ENCODE measurements at places on chromosomes 1 and 21.
A peak's percentile ranks its signal among the peaks of the same experiment; 100 is the strongest.

DNA sequence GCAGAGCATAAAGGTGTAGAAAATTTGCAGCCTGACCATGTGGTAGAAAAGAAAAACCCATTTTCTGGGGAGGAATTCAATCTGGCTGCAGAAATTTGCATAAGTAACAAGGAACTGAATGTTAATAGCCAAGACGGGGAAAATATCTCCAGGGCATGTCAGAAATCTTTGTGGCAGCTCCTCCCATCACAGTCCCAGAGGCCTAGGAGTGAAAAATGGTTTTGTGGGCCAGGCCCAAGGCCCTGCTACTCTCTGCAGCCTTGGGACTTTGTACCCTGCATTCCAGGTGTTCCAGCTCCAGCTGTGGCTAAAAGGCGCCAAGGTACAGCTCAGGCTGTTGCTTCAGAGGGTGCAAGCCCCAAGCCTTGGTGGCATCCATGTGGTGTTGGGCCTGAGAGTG, 152.9 kb downstream of the PATJ start:
- no peak for DNase-seq

- DNase-seq: no peak
Measured at GRCh38 chr21:44405091-44405947, 50.0 kb upstream of the LRRC3 start.

DNA sequence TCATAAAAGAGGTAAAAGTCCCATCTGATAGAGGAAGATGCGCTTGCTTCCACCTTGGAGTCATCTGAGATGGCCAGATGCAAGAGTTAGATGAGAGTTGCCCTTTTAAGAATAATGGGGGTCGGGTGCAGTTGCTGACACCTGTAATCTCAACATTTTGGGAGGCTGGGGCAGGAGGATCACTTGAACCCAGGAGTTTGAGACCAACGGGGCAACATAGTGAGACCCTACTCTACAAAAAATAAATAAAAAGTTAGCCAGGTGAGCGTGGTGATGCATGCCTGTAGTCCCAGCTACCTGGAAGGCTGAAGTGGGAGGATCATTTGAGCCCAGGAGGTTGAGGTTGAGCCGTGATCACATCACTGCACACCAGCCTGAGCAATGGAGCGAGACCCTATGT, 13.5 kb upstream of the TEDDM1 start:
- DNase-seq: no peak

DNA sequence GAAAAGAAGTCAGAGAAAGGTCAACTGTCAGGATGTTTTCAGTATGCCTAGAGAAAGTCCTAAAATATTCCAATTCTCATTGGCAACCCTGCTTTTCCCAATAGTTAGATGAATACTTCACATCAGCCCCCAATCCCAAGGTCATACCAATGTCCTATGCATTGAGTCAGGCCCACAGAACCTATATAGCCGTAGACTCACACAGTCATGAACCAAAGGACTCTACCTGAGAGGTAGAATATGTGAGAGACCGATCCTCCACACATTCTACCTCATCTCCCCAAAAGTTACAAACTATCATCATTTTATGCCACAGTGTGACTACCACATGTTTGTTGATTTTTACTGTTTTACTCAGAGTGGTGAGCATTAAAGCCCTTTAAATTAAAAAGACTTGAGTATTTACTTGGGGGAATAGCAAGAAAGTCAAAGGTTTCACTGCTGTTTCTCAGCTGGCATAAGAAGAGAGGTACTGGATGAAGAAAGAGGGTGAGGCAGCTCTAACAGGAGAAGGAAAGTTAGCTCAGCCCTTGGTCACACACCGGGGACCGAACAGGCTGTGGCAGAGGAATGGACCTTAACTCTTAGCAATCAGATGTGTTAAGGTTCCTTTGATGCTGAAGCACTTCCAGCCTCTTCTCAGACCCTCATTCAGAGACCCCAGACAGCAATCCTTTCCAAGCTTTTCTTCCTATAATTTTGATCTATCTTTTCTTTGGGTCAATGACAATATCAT, 937 bp downstream of the CD48 start:
- no peak for DNase-seq

- DNase-seq: no peak
Measured at GRCh38 chr1:185812934-185813333, 78.7 kb downstream of the HMCN1 start.

DNA sequence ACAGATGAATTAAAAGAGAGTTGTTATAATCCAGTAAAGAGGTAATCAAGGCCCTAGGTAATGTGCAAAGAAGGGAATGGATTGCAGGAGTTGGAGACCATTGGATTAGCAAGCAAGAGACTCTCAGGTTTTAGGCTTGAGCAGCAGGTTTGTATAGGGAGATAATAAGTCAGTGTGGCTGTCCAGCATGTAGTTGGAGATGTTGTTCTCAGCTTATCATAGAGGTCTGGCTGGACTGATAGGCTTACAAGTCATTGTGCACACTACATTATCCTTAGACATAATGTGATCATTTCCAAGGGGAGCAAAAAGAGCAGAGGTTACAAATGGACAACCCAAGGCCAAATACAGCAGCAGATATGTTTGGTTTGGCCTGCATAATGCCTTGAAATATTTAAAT, 45.9 kb upstream of the SAMD13 start:
- no peak for DNase-seq

DNA sequence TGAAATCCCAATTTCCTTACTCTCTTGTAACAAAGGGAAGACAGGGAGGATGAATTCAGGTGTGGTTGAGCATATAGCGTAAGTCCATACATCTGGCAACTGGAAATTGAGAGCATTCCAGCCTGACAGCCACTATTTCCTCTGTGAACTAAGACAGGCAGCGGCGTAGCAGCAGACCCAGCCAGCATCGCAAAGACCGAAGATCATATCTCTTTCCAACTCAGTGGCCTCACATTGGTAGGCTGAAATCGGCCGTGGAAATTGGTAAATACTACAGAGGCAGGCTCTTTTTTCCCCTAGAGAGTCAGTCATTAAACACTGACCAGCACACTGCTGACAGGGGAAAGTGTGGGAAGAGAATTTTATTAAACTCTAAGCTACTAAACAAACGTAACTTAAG, 43.4 kb downstream of the TARBP1 start:
- peak; percentile 3 for DNase-seq

DNA sequence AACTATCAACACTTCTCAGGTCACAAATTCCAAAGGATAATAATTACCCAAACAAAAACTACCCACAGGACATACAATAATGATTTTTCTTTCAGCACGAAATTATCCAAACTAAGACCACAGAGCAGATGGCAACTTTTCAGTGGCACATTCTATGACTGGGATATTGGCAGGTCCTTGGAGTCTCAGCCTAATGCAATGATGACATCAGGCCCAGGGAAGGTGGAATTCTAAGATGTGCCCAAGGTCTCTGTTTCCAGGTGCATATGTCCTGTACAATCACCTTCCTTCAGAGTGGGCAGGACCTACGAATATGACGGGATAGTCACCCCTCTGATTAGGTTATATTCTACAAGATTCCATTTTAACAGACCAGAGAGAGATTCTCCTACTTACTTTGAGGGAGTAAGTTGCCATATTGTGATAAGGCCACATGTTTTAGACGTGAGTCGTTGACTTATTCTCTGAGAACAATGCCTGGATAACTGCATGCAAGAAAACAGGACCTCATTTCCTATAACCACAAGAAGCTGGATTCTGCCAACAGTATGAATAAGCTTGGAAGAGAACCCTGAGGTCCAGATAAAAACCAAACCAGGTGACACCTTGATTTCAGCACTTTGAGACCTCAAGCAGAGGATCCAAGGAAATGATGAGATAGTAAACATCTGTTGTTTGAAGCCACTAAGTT, 69.9 kb downstream of the ZC3H11B start:
- no peak for DNase-seq

GRCh38 chr1:83632906-83633305, 366.0 kb downstream of the TTLL7 start:
- no peak for DNase-seq

GRCh38 chr1:7447093-7447492, 324.0 kb upstream of the VAMP3 start:
- DNase-seq: no peak

GRCh38 chr1:162256287-162256686, 120.4 kb downstream of the SPATA46 start:
- no peak for DNase-seq

- DNase-seq: no peak
Measured at GRCh38 chr1:25543425-25544242, at the start of gene LDLRAP1. Gene LDLRAP1, plus strand, starts transcription at chr1:25543606. Its CDS starts 93 bp downstream, at chr1:25543699.

GRCh38 chr21:32351428-32351827, 41.4 kb downstream of the URB1 start:
- DNase-seq: no peak

DNA sequence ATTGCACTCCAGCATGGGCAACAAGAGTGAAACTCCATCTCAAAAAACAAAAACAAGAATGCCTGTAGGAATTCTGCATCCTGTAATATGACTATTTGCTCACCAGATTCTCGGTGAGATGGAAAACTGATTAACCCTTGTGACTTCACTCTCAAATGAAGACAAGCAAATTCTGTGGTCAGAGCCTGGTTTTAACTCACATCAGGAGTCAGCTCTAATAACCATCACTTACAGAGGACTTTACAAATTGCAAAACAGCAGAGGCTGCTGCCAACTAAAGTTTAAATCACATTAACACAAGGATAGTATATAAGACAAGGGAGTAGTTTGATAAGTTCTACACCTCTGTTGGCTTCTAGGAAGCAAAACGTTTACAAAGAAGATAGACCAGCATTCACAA, 35.7 kb upstream of the FAM163A start:
- DNase-seq: no peak

- DNase-seq: no peak
Measured at GRCh38 chr1:112196008-112196588, 199.9 kb upstream of the CTTNBP2NL start.

DNA sequence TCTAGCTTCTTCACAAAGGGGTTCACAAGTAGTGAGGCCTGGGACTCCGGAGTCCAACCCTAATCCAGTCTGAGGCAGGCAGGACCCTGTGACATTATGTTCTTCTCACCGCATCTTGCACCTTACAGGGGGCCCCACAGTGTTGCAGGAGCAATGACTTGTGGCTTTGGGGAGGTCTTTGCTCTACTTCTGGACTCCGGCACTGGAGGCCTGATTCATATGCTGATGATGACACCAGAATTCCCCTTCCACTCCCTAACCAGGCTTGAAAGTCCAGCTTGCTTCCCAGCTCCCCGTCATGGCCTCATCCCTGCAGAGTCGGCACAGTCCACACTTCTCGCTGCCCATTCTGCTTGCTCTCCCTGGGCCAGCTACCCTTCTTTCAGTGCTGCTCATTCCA, 96.3 kb upstream of the SLC44A3 start:
- no peak for DNase-seq

DNA sequence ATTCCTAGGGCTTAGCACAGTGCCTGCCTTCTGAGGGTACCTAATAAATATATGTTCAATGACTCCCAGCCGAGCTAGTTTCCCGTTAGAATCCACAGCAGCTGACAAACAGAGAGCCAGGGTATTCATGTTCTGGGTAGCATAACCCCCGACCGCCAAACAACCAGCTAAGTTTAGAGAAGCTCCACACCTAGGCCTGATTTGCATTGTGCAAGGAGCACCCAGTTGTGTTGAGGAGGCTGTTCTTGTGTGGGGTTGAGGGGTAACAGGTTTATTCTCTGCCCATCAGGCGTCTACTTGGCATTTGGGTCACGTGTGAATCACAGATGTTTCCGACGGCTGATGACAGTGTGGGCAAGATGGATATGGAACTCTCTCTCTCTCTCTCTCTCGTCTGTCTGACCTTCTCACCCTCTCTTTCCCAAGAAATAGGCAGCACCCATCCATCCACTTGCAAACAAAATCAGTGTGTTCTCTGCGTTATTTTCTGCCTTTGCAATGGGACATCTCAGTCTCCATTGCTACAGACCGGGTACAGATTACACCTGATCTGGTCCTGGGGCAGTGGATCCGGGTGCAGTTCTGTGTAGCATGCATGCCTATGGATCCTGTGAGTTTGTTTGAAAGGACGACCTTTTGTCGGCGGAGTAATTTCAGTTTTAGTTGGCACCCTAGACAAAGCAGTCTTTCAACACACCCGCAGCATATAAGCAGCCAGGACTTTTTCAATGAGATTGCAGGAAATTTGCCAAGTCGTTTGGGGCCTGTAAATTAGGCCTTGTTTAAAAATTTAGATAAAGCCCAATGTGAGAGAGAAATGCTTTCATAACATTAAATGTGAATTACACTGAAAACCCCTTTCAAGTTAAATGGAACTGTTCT, 29.4 kb downstream of the KAZN start:
- DNase-seq: peak; percentile 30

- no peak for DNase-seq
Measured at GRCh38 chr1:209721323-209721722, 16.7 kb downstream of the HSD11B1 start.

DNA sequence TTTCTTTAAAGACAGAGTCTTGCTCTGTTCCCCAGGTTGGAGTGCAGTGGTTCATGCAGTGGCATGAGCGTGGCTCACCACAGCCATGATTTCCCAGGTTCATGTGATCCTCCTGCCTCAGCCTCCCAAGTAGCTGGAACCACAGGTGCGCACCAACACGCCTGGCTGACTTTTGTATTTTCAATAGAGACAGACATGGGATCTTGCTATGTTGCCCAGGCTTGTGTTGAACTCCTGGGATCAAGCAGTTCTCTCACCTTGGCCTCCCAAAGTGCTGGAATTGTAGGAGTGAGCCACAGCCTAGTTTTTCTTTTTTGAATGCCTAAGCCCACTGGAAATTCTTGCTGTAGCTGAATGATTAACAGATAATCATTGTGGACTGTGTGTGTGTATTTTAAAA, 113.5 kb downstream of the RPS6KC1 start:
- no peak for DNase-seq

DNA sequence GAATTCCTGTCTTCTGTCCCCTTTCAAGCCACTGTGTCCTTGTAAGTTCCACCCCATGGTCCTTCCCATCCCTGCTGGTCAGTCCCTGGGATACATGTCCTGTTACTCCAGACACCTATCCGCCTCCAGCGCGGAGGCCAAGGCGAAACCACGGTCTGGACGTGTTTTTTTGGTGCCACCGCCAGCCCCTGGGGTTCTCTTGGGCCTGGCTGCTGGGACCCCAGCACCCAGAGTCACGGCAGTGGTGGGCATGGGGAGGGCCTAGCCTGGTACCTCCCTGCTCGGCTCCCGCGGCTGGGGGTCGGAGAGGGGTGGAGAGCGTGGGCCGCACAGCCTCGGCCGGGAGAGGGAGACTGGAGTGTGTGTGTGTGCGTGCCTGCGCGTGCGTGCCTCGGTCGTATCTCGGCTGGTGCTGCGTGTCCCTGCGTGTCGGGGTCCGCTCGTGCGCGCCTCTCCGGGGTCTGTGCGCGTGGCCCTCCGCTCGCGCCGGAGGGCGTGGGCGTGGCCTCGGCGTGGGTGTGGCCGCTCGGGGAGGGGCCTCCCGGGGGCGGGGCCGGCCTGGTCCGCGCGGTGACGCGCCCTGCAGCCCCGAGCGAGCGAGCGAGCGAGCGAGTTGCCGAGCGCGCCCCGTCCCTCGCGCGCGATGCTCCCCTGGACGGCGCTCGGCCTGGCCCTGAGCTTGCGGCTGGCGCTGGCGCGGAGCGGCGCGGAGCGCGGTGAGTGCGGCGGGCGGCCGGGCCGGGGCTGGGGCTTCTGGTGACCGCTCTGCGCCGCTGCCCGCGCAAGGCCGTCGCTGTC, at the start of gene VWA1:
VWA1 (plus strand) TSS at position 585 of the 798 bp plus-strand sequence; CDS start at position 644, 59 bp downstream.
- no peak for DNase-seq

Measured in left kidney (tissue), 8 donors.